ENCODE measurements at places on chromosomes 12 and 14. TPM values are rescaled to one million over a fixed set of nuclear protein-coding genes. Genes with fewer than 3 reads are reported as not detected.

- DNase-seq, result peak; percentile 73
Measured at GRCh38 chr14:91417983-91418386, 365 bp upstream of the CCDC88C start.

DNA sequence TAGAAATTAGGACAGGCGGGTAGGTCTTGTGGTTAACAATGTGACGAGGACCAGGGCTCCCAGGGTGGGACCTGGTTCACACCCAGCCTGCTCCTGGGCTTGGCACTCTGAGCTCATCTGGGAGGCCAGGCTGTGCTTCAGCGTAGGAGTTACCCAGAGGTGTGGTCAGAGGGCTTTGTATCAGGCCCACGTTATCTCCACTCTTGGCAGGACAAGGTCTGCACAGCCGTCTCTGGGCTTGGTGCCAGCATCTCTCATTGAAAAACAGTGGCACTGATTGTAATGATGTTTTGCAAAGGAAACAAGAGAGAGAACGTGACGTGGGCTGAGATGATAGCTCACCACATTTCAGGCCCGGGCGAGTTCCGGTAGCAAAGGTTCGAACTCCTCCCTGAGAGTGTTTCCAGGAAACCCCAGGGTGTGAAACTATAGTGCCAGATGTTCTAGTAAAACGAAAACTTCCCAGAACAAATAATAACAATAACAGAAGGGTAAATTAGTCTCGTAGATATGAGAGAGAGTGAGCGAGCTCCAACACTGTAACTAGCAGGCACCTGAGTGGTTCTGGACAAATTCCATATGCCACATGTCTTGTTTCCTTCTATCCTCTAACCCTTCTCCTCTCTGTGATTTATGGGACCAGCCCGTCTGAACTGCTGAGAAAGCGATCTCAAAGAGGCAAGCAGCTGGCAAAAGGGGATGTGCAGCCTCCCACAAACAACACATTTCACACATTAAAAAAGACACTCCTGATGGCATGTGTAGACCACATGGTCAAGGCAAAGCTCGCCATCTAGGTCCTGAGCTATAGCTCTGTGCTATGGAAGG is 227.3 kb downstream of the KTN1 start:
- DNase-seq, result peak; percentile 96

GRCh38 chr14:102279688-102280348 is 25.1 kb downstream of the MOK start:
- DNase-seq, result peak; percentile 60

ATG101 gene
- total RNA-seq, result 66.5 TPM

DNA sequence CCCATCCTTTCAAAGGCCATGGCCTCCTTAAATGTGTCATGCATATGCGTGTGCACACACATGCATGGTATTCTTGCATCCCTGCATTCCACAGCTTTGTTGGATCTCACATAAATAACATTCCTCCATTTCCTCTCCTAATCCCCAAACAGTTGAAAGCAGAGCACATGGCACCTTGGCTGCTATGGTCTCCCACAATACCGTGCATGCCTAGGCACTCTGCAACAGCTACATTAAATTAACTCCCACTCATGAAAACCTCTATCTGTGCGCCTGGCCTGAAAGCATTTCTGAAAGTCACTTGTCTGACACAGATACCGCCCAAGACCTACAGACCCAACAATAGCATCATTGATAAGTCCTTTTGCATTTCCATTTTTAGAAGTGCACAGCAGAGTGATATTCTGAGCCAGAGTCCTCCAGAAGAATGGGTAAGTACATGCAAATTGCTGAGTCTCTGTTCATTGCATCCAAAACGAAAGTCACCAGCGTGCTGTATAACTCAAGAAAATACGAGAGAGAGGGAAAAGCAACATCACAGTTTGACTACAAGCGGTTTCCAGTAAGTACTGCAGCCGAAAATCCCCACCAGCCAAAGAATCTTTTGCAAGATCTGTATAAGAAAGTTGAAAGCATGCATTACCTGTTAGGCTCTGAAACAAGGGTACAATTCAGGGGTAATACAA is 436 bp downstream of the ASB2 start:
- DNase-seq, result no peak

GRCh38 chr12:951176-951575 is 1.7 kb upstream of the RAD52 start:
- DNase-seq, result no peak

KRT85 gene
- total RNA-seq, result not detected

- DNase-seq, result no peak
Measured at GRCh38 chr14:94707494-94707893, 62.4 kb downstream of the GSC start.

- DNase-seq, result no peak
Measured at GRCh38 chr12:116150452-116150851, 127.0 kb downstream of the MED13L start.

DNA sequence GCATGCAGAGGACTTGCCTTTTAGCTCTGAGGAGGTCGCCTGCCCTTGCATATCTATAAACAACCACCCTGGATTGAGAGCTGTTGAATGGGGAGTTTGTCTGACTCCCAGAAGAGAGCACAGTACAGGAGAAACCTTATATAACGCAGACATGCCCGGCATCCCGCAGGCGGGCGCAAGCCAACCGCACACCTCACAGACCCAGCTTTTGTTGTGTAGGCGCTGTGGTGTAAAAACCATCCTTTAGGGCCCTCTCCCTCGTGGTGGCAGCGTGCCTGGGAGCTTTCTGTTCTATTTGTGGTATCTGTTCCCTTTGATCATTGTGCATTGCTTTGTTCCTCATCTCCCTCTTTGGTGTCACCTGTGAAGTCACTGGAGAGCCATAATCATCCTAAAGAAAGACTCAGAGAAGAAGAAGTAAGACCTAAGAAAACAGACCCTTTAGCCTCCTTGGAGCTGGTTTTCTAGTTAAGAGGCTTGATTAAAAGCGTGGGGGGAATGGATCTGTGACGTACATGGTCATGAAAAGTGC is 77.7 kb downstream of the ETV6 start:
- no peak for DNase-seq

GRCh38 chr12:54998958-54999510 is 14.5 kb upstream of the TESPA1 start:
- DNase-seq, result peak; percentile 58

PAPLN gene
- 16.3 TPM for total RNA-seq

DLGAP5 gene
- 18.3 TPM for total RNA-seq

Data from lung microvascular endothelial cell (primary cell).